ENCODE measurements at places on chromosomes 2 and 18.

DNA sequence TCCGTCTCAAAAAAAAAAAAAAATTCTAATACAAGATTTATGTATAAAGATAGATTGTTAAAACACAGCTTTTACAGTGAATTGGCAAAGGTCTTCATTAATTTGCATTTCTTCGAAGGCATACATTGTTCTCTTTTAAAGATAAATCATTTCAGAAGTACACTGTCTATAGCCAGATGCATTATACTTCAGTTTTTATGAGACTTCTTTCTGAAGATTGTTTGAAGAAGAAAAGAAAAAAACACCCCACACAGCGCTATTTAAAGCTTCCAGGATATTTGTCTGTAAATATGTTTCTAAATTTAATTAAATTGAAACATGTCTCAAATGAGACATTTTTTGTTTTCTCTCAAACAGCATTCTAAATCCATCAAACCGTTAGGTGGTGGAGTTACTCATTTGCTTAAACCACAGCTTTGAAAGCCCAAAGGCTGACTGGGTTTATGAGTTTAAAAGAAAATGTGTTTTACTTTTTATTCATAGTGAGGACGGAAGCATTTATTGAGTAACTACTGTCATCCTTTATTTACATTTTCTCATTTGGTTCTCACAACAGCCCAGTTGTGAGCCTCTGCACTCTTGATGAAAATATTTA lies 42.4 kb upstream of the C1GALT1C1L start:
- DNase-seq = no peak

- no peak for DNase-seq
Measured at GRCh38 chr2:195343540-195343939, 313.5 kb upstream of the SLC39A10 start.

DNA sequence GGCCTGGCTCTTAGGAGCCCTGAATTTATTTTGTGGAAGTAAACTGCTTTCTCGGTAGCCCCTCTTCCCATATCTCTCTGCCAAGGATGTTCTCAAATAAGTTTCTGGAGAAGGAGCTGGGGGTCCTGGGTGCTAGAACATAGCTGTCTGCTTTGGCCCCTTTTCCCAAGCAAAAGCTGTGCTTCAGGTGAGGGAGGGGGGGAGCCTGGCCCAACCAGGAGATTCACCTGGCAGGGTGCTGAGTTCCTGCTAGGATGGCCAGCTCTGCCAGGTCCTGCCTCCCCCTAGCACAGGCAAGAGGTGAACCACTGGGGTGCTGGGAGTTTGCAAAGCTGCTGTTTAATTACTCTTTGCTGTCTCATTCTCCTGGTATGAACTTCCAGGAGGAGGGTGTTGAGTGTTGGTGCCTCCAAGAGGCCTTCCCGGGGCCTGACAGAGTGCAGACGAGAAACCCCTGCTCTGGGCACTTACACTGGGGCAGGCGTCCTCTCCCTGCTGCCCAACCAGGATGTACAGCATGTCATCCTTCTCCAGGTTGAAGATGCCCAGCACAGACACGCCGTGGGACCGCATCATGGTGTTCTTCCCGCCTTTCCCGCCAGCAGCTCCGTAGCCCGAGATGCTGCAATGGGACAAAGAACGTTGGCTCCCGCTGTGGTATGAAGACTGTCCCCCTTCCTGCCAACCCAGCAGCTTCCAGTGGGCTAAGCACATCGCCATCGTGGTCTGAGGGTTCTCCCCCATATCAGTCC lies 124.2 kb downstream of the CLIP4 start:
- DNase-seq = no peak

- no peak for DNase-seq
Measured at GRCh38 chr2:190277234-190278112, 42.2 kb downstream of the HIBCH start.

GRCh38 chr2:82257796-82258555 lies 1953.4 kb upstream of the LRRTM1 start:
- DNase-seq = no peak

DNA sequence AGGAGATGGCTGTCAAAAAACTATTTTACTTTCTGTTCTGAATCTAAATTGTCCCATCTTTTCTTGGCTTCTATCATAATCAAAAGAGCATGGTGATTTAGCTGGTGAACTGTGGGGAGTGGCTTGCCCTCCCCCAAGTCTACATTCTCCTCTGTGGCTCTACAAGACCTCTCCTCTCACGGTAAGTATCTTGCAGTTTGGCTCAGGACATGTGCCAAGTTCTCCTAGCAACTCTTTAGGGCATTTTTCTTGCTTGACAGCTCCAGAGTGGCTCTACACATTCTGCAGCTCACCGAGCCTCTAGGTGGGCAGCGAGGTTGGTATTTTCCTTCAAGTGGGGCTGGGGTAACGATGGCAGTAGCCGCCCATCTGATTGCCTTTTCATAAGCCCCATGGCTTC lies 29.1 kb downstream of the SLC4A5 start:
- DNase-seq = no peak

GRCh38 chr2:224284134-224284946 lies 117.6 kb downstream of the FAM124B start:
- DNase-seq = no peak

DNA sequence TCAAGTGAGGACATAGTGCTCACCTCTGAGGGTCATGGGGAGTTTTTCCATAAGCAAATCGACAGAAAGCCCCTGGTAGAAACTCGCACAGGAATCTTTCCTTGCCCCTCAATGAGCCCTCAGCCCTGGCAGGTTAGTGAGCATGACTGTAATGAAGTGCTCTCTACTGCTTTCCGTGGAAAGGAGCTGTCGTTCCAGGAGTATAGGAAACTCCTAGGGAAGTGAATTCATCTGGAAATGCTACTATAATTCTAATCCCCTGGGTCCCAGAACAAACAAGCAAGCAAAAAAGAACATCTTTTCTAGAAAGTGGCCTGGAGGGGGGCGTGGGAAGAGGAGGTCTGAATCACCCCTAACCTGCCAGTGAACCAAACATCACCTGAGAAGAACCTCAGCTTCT lies 18.1 kb downstream of the BCL2L11 start:
- no peak for DNase-seq

GRCh38 chr2:155203178-155203577 lies 504.7 kb downstream of the KCNJ3 start:
- no peak for DNase-seq

Measured in AG04449 (cell line).